Right lung (tissue), 10 donors: ENCODE measurements at places on chromosomes 12 and 14. TPM values are rescaled to one million over a fixed set of nuclear protein-coding genes. Genes with fewer than 3 reads are reported as not detected.

The RTL1 gene
- polyA plus RNA-seq, result 0.12 TPM

The PDE3A gene
- polyA plus RNA-seq, result 4.5 TPM

- no peak for DNase-seq
Observed at GRCh38 chr12:66047411-66048021, 83.0 kb downstream of the LLPH start.

DNA sequence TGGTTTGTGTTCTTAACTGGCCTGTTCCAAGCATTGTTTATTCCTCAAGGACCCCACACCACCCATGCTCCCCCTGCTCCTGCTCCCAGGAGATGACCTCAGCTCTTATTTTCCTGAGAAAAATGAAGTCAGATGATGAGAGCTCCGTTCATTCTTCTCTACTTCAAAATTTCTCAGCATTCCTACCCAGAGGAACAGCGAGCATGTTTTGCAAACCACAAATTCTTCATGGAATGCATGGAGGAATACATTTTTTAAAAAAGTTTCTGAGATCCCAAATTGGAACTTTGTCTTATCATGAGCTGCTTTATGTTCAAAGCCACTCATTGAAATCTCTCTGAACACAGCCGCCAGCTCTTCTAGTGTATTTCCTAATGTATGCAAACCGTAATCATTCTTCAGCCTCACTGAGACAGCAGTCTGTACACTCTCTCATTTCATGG, 44.9 kb downstream of the SYNE2 start:
- DNase-seq, result no peak

DNA sequence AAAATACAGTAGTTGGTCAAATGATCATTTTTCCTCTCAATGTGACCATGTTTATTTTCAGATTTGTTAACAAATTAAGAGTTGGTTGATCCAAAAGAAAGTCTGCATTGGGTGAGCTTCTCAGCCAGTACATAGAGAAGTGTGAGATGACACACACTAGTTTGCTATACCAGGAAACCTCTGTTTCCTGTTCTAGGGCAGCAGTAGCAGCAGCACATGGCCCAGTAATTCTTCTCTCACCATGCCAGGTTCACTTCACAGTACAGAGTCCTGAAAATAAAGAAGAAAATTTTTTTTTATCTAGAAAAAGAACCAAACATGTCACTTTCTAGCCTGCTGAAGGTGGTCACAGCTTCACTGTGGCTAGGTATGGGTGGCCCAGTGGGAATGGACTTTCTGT, 250.2 kb upstream of the OR4E1 start:
- DNase-seq, result no peak

- DNase-seq, result peak; percentile 80
Observed at GRCh38 chr12:56221232-56221756, 428 bp downstream of the RNF41 start.

DNA sequence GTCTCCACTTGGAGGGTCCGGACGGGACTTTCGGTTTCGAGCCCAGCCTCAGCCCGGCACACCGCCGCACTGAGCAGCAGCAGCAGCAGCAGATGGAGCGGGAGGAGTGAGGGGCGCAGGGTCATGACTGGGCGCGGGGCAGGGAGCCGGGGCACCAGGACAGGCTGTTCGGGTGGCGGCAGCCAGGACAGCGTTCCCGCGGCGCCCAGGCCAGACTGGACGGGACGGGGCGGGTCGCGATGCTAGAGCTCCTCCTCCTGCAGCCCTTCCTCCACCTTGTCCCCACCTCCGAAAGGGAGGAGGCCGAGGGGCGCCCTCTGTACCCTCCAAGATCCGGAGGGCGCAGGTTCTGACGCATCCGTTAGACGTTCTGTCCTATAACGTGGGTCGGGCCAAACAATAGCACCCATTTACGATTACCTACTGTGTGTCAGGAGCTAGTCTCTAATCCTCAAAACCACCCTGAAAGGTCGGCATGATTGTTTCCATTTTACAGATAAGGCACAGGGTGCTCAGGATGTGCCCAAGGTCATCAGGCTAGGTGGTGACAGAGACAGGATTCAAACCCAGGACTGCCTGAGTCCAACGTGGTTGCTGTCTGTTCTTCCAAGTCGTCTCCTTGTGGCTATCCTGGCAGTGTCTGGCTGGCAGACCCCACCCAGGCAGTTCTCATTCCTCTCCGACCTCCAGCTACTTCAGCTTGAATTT, at the start of gene FKBP11:
TSS of gene FKBP11 (minus strand) at position 189 of the 708 bp plus-strand sequence. CDS start at position 125, 64 bp downstream.
- DNase-seq, result peak; percentile 23
